ENCODE measurements at places on chromosomes 4 and X.
A peak's percentile ranks its signal among the peaks of the same experiment; 100 is the strongest.

- DNase-seq, result no peak
These were observed 66.8 kb downstream of the HHIP start for GRCh38 chr4:144712775-144713174.

- DNase-seq, result no peak
These were observed 36.2 kb upstream of the NDNF start for GRCh38 chr4:121108557-121108956.

GRCh38 chrX:78517124-78517523 is 142.0 kb downstream of the RTL3 start:
- DNase-seq, result peak; percentile 67

DNA sequence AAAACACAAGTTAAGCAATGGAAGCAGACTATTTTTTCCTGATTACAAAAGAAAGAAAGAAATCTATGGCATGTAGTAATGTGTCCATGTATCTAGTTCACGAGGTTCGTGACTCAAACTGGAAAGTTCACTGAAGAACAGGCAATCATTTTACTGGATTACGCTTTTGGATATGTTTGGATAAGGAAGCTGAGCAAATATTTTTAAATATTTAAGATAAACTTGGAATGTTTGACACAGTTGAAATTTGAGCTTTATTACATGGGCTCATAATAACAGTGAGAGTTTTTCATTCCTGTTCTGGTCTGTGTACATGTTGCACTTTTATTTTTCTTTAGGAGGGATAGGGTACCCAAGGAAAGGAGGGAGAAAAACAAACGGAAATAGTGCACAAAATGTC is 244.2 kb upstream of the GK2 start:
- no peak for DNase-seq

GRCh38 chr4:26884486-26884988 is 23.9 kb downstream of the STIM2 start:
- DNase-seq, result no peak

DNA sequence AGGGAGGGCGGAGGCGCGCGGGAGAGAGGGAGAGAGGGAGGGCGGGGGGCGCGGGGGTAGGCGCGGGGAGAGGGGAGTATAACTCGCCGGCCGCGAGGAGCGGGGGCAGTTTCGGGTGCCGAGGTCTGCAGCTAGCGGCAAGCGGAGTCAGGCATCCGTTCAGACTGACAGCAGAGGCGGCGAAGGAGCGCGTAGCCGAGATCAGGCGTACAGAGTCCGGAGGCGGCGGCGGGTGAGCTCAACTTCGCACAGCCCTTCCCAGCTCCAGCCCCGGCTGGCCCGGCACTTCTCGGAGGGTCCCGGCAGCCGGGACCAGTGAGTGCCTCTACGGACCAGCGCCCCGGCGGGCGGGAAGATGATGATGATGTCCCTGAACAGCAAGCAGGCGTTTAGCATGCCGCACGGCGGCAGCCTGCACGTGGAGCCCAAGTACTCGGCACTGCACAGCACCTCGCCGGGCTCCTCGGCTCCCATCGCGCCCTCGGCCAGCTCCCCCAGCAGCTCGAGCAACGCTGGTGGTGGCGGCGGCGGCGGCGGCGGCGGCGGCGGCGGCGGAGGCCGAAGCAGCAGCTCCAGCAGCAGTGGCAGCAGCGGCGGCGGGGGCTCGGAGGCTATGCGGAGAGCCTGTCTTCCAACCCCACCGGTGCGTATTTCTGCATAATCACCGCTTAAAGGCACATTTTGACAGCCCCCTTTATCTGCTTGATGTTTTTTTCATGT is at the start of gene POU4F2:
TSS of gene POU4F2 (plus strand) at position 108 of the 720 bp plus-strand sequence. CDS start at position 356, 248 bp downstream.
- DNase-seq, result no peak

DNA sequence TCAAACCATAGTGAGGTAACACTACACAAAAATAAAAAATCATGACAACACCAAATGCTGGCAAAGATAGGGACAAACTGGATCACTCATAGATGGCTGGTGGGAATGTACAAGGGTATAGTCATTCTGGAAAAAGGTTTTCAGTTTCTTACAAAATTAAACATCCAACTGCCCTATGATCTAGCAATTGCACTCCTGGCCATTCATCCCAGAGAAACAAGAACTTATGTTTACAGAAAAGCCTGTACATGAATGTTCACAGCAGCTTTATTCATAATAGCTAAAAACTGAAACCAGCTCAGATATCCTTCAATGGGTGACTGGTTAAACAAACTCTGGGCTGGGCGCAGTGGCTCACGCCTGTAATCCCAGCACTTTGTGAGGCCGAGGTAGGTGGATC is 43.3 kb downstream of the NYX start:
- DNase-seq, result no peak

GRCh38 chr4:8176547-8177399 is 18.2 kb upstream of the ABLIM2 start:
- DNase-seq, result peak; percentile 59

DNA sequence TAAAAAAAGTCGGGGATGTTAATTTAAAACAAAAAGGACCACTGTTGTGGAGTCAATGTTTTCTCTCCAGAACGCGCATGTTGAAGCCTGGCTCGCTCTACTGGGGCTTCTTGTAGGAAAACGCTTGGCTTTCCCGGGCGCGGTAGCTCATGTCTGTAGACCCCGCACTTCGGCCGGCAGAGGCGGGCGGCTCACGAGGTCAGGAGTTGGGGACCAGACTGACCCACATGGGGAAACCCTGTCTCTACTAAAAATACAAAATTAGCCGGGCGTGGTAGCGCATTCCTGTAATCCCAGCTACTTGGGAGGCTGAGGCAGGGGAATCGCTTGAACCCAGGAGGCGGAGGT is 15.6 kb downstream of the NELFA start:
- no peak for DNase-seq

DNA sequence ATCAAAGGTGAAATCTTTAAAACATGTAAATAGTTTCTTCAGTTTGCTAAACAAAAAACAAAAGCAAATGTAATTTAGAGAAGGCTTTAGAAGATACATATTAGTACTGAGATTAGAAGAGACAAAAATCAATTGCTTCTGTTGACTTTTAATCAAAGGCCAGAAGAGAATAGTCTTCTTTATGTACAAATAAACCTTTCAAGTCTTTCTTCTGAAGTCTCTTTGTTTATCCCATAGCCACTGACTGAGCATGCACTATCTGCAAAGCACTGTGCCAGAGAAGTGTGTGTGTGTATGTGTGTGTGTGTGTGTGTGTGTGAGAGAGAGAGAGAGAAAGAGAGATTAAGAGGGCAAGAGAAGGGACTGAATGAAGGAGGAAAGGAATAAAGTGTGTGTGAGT is 198.4 kb downstream of the GLUD2 start:
- DNase-seq, result no peak

- DNase-seq, result no peak
These were observed 694.4 kb upstream of the FAM241A start for GRCh38 chr4:111450867-111451266.

GRCh38 chrX:48461830-48462229 is 8.2 kb downstream of the SLC38A5 start:
- DNase-seq, result no peak

GRCh38 chrX:108420481-108420880 is 17.7 kb downstream of the COL4A6 start:
- DNase-seq, result no peak

DNA sequence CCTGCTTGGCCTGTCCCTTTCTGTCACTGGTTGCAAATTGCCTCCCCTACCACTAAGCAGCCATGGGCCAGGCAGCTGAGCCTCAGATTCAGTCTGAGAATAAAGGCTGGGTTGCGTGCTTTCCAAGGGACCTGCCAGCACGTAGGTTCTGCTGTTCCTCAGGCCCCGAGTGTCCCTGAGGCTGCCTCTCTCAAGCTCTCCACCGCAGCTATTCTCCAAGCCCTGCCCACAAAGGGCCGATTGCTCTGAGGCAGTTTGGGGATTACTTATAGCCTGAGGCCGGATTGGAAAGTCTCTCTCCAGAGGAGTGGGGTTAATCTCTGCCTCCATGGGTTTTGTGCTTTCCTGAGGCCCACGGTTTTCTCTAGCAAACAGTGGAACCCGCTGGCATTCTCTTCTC is 590.7 kb downstream of the BCOR start:
- DNase-seq, result no peak

GRCh38 chr4:100345585-100345984 is 155.3 kb upstream of the DDIT4L start:
- DNase-seq, result no peak

GRCh38 chr4:85024671-85025070 is 58.2 kb upstream of the WDFY3 start:
- DNase-seq, result no peak

- DNase-seq, result no peak
These were observed 197.8 kb downstream of the RASL11B start for GRCh38 chr4:53059871-53060270.

DNA sequence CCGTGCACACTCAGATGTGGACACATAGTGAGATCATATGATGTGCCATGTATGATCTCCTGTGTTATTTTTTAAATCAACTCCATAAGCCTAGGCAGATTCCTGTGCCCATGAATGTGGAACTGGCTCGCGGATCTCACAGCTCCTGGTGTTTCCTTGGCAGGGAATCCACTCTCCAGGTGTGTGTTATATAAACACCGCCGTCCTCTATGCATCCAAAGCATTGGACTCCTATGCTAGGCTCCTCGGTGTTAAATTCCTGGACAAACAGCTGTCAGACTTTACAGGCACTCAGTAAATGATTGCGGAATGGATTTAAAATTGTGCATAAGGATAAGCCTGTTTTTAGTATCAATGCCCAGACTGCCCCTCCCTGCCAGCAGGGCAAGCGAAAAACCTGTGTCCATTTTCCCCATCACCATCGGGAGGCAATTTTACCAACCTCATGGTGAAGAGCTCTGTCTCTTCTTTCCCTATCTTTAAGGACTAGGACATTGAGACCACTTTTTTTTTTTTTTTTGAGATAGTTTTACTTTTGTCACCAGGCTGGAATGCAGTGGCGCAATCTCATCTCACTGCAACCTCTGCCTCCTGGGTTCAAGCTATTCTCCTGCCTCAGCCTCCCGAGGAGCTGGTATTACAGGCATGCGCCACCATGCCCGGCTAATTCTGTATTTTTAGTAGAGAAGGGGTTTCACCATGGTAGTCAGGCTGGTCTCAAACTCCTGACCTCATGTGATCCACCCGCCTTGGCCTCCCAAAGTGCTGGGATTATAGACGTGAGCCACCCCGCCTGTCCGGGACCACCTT is 23.6 kb upstream of the GPR78 start:
- DNase-seq, result no peak

DNA sequence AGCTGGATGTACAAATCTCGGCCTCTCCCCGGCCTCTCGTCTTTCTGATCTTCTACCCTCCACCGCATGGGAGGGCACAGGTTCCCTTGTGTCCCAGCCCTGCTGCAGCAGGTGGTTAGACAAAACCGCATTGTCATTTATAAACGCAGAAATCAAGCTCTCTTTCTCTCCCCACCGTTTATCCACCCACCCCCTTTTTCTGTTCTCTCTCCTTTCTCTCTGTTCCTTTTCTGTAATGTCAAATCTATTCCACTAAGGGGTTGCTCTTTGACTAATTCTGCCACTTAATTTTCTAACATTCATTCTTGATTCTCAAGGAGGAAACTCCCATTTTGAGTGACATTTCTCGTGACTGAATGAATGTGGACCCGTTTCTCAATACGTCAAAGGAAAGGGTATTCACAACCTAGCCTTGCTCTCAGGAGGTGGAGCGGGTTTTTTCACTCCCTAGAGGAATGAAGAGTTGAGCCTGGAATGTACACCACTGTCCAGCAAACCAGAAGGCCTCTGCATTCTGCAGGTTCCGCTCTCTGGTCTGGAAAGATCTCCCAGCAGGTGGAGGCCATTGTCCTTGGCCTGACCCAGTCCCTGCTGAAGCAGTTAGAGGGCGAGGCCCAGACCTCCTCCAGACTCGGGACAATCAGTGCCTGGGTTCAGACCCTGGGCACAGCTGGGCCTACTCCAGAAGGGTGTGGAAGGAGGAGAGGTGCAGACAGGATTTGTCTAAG is 70.9 kb upstream of the ENPP6 start:
- DNase-seq, result peak; percentile 30

DNA sequence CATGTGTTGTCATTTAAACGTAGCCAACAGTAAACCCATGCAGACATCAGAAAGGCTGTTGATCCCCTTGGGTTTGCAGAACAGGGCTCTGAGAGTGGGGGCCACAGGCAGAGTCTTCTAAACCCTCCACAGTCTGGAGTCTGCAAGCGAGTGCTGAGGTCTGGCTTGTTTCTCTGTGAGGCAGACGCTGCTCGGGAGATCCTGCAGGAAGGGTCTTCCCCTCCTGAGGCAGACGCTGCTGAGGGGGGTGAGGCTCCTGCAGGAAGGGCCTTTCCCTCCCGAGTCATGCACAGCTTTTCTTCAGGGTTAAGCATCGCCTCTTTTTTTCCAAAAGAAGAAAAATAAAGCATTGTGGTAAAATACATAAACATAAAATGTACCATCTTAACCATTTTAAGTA is 17.1 kb upstream of the PDE6B start:
- DNase-seq, result no peak

- DNase-seq, result no peak
These were observed 9.5 kb downstream of the EPGN start for GRCh38 chr4:74317616-74318246.
